HT-29 (cell line): ENCODE measurements at places on chromosomes 2 and 18. TPM values are rescaled to one million over a fixed set of nuclear protein-coding genes. Genes with fewer than 3 reads are reported as not detected.

DNA sequence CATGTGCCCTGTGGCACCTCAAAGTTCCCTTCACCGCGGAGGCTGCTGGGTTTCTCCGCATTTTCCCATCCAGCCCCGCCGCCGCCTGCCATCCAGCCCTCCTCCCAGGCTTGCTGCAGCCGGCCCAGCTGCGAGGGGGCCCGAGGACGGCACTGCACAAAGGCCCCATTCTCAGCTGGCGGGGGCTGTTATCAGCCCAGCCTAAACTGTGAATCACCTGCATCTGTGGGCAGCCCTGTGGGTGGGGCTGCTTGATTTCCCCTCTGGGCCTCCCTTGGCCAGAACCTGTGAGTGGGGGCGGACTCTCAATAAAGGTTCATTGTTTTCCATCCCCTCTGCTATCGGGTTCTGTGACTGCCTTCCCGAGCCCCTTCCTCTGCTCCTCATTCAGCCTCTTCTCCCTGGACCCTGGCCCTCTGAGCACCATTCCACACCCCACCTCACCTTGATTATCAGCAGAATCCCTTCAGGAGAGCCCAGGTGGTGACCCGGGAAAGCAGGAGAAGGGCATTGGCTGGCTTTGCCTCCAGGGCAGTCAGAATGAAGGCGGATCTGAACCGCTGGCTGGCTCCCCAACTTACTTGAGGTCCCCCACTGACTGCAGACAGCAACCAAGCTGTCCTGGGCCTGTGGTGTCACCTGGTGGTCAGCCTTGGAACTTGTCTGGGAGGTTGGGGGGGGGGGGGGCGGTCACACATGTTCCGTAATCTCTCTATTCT is 204.5 kb downstream of the ZFP36L2 start:
- peak; percentile 44 for DNase-seq

- no peak for DNase-seq
These were observed 50.4 kb downstream of the PKP4 start for GRCh38 chr2:158507141-158507540.

- DNase-seq: no peak
These were observed 317.4 kb downstream of the SLC4A3 start for GRCh38 chr2:219944866-219945265.

DNA sequence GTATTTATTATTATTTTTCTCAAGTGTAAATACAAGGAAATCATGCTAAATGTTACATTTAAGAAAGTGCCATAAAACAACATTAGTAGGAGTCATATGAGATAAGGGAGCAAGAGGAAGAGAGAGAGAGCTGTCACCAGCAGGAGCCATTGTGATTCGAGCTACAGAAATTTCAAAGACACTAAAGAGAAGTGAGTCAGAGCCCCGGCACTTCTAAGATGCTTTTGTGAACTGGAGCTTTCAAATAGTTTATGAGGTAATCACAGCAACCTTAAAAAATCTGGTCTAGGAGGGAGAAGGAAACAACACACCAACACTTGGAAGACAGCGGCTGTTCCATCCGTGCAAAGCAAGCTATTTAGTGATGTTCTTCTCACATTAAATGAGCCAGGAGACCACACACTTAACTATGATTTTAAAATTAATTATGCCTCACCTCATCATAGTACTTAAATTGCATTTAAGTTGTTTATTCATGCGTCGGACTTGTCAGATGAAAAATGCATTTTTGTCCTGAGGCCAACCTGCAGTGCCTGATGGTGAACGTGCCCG is 382.7 kb upstream of the SALL3 start:
- DNase-seq: no peak

- no peak for DNase-seq
These were observed 41.3 kb downstream of the BCL11A start for GRCh38 chr2:60512062-60512622.

- DNase-seq: peak; percentile 76
These were observed 17.5 kb upstream of the CCL20 start for GRCh38 chr2:227796045-227796711.

DNA sequence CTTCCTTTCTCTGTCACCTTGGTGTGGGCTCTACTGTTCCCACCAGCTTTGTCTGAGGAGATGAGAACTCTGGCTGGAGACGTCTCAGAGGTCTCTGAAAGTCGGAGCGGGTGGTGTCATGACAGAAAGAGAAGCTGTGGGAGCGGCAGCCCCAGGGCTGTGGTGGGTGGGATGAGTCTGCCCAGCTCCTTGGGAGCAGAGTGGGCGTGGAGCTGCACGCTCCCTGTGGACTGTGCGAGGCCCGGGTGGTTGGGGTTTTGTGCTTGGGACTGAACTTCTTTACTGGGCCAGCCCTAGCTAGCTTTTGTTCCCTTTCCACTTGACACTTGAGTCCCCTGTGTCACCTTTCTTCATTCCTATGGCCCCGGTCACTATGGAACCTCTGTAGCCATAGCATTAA is 10.4 kb downstream of the TOGARAM2 start:
- DNase-seq: no peak

- DNase-seq: no peak
These were observed 138.3 kb downstream of the CDH20 start for GRCh38 chr18:61471541-61471940.

- DNase-seq: no peak
These were observed 810.3 kb upstream of the SALL3 start for GRCh38 chr18:78169174-78169864.

The TSPYL6 gene
- 0.13 TPM in 1 of 2 replicates, not detected in the other for total RNA-seq
